ENCODE measurements at places on chromosomes 12 and 14.

- no peak for DNase-seq
Observed at GRCh38 chr12:71870416-71870815, 30.9 kb downstream of the TBC1D15 start.

- no peak for DNase-seq
Observed at GRCh38 chr12:12180575-12180974, 86.3 kb downstream of the LRP6 start.

DNA sequence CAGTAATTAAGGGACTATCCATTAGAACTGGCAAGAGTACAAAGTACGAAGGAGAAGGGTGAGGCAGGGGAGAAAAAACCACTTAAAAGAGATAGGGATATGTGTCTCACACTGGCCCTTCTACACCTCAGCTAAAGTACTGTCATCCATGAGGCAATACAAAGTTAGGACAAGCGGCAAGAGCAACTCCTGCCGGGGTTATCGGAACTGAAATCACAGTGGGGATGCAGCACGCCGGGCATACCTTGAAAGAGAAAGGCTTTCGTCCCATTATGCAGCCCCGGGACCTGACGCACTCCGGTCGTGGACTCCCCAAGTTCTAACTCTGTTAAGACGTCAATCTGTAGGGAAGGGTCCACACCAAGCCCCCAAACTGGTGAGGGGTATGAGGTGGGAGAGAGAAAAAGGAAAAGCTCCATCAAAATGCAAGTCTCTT lies 1.1 kb downstream of the NELL2 start:
- no peak for DNase-seq

GRCh38 chr12:46214668-46215436 lies 54.0 kb downstream of the SLC38A1 start:
- DNase-seq = no peak

DNA sequence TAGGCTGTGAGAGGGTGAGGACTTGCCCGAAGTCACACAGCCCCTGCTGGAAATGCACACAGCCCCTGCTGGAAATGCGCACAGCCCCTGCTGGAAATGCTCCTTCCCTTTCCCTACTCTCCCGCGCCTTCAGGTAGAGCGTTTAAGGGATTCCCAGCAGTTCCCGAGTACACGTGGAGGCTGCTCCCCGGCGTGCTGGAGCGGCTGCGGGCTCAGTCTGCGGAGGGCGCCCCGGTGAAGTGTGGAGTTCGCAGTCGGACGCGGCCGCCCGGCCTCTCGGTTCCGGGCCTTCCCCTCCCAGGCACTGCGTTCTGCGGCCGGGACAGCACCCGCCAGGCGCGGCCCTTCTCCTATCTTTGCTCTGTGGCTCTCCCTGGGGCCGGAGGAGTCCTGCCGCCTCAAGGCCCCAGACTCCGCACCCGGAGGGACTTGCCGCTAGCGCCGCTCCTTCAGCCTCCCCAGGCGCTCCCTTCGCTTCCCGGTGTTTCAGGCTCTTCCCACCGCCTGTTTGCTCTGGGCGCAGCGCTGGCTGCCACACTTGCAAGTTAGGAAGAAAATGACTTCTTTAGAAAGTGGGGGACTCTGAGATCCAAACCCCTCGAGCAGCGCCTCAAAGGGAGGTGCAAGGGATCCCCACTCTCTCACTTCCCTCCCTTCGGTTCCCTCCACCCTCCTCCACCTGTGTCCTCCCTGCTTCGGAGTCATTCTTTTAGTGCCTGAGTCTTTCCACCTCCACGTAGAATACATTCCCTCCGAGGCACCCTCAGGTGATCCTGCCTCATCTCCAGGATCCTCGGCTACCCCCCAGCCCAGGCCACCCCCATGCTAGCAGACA lies 8.3 kb upstream of the TBX5 start:
- no peak for DNase-seq

DNA sequence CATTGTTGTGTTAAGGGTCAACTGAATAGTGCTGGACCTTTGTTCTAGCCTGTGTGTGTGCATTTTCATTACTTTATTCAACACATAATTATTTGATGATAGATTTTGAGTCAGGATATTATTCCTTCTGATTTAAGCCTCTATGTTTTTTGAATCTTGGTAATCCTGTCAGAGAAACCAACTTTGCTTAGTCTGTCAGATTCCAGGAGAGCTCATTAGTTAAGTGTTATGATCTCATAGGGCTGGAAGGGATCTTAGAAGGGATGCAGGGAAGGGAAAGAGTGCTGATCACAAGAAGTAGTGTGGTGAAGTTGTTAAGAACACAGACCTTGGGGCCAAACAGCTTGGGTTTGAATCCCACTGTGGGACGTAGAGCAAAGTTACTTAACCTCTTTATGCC lies 52.9 kb downstream of the SCN8A start:
- DNase-seq = no peak

GRCh38 chr12:118456741-118457140 lies 80.4 kb downstream of the SUDS3 start:
- no peak for DNase-seq

- DNase-seq = no peak
Observed at GRCh38 chr12:118375348-118375747, 1.0 kb upstream of the SUDS3 start.

DNA sequence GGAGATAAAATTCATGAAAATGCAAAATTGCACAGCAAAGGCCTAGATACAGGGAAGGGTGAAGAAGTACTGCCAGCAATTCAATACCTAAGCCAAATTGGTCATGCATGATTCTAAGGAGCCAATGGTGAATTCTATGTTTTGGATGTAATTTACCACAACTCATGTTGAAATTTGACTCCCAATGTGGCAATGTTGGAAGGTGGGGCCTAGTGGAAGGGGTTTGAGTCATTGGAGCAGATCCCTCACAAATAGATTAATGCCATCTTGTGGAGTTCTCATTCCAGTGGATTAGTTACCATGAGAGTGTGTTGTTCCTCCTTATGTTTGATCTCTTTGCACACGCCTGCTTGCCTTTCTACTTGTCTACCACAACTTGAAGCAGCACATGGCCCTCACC lies 194.0 kb upstream of the ALG10 start:
- peak; percentile 67 for DNase-seq

- no peak for DNase-seq
Observed at GRCh38 chr12:53061404-53062010, 11.6 kb downstream of the TNS2 start.

DNA sequence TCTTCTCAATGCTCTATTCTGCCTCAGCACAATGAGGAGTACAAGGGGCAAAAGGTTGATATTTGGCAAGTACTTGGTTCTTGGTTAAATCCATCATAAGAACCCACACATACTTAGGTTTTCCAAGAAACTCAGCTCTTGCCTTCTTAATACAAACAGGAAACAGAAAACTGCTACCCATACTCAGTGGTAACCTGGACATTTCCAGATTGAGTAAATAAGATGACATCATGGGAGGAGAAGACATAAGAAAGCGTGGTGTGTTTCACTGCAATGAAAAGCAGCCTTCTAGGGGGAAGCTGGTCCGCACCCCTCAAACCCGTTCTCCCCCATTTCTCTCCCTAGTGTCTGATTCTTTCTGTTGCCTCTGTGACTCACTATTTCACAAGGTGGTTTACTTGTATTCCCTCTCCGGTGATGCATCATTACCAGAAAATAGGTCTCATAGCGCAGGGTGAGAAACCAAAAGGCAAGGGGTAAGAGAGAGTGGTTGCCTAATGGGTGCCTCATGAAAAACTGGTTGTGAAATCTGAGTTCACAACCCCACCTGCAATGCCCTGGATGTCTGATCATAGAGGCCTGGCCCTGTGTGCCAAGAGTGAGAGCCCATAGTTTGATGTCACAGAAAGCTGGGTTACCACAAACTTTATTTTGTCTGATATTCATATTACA lies 326.5 kb upstream of the TBX3 start:
- peak; percentile 73 for DNase-seq

GRCh38 chr14:63933711-63934110 lies 80.9 kb downstream of the SYNE2 start:
- peak; percentile 14 for DNase-seq

DNA sequence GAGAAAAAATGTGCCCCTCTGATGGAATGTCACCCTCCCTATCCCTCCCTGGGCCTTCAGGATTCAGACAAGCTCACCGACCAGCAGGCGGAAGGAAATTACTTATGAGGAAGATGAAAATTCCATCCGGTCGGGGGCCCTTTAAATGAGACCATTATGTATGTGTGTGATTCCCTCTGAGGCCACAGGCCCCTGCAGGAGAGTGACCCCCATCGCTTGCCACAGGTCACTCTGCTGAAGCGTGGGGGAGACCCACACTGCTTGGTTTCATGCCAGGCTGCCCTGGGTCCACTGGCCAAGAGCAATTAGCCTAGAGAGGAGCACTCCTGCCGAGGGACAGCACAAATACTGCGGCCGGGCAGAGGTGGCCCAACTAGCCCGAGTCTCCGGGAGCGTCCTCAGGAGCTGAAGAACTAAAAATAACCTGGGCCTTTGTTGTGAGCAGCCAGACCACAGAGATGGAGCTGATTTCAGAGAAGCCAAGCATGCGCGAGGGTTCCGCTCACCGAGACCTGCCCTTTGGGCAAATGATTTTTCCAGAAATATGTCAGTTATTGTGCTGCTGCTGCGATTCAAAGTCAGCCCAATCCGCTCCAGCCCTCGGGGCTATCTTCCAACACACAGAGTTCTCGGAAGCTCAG lies 276.4 kb downstream of the DPF3 start:
- DNase-seq = peak; percentile 32

GRCh38 chr14:39014460-39014859 lies 88.6 kb downstream of the SEC23A start:
- DNase-seq = no peak

DNA sequence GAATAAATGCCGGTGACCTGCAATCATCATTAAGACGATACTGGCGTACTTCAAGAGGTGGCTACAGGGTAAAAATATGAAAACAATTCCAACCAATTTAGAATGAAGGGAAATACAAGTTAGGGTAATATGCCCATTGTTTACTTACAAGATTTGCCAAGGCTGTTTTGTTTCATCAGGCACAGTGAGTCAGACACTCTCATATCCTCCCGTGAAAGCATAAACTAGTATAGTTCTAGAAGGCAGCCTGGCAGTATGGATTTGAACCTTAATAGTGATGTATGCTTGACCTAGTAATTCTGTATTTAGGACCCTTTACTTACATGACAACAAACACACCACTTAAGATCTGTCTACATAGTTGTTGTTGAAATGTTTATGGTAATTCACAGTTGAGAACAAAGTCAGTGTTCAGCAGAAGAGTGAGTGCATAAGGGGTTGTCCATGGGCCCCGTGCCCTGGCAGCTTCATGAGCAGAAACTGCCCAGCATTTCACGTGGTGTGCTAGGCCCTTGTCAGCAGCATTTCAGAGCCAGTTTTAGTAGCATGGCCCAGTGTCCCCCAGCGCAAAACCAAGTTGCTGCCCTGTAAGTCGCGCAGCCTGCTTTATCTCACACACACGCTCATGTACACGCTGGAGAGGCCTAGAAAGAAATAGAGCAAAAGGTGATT lies 80.8 kb downstream of the EP400 start:
- DNase-seq = no peak

DNA sequence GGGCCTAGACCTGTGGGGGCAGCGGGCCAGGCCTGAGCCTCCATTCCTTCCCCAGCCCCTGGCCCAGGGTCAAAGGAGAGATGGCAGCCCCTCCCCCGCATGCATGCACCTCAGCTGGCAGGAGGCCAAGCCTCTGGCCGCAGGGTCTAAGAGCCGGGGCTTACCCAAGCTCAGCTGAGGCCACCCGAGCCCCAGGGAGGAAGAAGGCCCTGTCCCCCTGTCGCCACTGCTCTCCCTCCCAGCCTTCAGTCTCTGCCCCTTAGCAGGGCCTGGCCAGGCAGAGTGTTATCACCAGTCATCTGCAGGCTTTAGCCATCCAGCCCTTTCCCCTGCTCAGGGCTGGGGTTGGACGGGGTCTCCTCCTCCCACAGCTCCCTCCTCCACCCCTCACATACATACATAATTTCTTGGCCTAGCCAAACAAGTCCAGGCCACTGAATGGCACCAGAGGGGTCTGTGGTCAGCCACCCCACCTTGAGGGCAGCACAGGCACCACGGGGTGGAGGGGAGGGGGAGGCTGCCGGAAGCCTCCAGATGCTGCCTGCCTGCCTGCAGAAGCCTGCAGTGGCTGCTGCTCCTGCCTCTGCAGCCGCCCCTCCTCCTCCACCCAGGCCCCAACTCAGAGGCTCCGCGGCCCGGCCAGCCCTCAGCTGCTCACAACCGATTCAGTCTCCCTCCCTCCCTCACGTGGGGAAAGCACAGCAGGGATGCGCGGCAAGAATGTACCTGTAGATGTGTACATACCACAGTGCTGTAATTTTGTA lies 22.8 kb downstream of the RAB35 start:
- no peak for DNase-seq

DNA sequence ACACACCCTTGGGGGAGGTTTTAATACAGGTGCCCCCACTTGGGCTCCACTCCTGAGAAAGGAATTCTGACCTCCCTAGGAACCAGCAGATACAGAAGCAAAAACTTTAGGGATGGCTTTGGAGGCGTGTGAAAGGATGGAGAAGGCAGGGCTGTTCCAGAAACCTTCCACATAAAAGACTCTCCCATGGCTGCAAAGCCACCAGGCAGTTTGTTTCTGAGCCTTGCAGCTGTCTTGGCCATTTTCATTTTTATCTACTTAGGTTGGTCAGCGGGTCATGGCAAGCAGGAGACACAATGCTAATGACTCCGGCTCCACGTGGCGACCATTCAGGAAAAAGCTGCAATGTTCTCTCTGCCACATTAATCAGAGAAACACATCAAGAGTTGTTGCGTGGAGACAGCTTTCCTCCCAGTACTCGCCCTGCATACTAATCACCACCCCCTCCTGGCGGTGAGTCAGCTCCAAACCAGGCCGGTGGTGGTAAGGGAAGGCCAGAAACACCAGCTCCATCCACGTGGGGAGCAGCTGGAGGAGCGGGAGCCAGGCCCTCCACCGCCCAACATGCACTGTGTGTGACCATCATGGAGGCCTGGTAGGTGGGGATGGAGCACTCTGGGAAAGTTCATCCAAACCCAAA lies 30.9 kb upstream of the IRF2BPL start:
- DNase-seq = peak; percentile 49

- no peak for DNase-seq
Observed at GRCh38 chr12:51941011-51941581, 10.4 kb upstream of the ACVR1B start.

DNA sequence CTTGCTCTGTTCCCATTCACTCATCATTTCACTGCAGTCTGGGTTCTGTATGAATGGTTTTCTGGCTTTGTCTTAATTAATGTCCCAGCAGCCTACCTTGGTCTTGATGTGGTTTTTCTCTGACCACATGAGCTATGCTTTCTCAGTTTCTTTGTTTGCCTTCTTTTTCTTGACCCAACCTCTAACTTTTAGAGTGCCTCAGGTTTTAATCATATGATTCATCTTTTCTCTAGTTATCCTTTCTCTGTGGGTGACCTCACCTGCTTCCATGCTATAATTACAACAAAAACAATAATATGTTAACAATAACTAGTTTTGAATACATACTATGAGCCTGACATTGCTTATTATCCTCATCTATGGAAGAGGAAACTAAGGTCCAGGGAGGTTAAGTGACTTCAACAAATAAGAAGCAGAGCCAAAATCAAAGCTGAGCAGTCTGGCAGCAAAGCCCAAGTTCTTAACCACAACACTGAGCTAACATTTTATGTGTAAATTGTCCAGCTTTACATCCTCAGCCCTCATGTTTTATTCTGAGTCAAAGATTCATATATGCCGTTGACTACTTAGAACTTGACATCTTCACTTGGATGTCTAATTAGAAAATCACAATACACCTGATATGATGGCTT lies 4.7 kb upstream of the EPYC start:
- peak; percentile 30 for DNase-seq
